ENCODE measurements at places on chromosomes 1 and 21.

DNA sequence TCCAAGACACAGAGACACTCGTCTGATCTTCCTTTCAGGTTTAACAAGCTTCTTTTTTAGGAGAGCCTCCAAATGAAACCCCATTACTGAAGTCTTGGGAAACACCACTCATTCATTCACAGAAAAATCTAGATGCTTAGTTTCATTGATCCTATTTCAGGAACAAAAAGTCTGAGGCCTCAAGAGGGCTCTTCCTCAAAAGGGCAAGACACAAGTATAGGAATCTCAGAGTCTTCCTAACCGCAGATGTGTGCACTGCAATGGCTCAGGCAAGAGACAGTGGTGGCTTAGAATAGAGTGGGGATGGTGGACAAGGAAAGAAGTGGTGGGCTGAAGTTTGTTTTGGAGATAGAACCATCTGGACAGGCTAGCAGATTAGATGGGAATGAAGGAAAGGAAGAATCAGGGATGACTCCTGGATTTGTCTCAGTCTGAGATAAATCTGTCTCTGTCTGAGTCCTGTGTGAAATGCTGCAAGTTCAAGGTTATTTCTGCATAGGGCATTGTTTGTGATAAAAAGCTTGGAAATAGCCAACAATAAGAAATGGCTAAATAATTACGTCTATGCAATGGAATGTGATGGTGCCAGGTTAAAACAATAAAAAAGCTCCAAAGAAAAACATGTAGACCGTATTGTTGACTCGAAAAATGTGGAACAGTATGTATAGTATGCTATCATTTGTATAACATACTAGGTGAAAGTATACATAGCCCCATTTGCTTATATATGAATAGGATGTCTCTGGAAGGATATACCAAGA, 8.9 kb upstream of the CTSE start:
- no peak for DNase-seq

- DNase-seq: no peak
Measured at GRCh38 chr1:167344112-167344511, 123.4 kb downstream of the POU2F1 start.

DNA sequence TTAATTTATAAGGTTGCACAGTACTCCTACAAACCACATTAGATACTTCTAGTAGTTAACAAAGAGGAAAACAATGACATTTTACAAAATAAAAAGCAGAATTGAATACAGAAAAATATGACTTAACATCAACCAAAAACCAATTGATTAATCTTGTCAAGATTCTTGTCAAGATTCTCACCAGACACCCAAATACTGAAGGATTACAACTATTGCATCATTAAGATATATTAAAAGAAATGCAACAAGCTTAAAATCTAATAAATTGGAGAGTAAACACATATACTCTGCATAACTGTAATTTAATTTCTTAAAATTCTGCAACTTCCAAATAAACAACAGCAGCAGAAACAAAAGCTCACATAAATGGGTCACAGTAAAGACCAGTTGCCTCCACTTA, 4.7 kb downstream of the WLS start:
- DNase-seq: no peak

GRCh38 chr1:177411381-177411780, 240.6 kb downstream of the BRINP2 start:
- DNase-seq: no peak

GRCh38 chr21:25535849-25536248, 71.4 kb downstream of the MRPL39 start:
- DNase-seq: no peak

GRCh38 chr1:197572169-197572568, 203.1 kb downstream of the DENND1B start:
- DNase-seq: no peak

DNA sequence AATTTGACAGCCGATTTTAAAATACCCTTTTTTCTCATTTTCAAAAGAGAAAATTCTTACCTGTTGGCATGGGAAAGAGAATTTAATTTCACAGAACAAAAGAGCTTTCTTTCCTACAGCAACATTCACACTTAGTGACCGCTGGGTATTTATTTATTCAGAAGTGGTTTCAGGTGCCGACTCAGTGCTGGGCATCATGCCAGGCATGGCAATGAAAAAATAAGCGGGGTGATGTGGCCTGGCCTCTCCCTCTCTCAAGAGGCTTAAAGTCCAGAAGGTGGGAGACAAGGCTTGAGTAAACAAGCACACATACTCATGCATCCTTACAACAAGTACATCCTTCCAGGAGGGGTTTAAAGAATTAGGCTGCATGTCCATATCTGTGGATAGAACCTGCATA, 4.1 kb upstream of the PCP4 start:
- no peak for DNase-seq

Measured in type B pancreatic cell (in vitro differentiated cells).